ENCODE measurements at places on chromosomes 6 and 20. TPM values are rescaled to one million over a fixed set of nuclear protein-coding genes. Genes with fewer than 3 reads are reported as not detected.
A peak's percentile ranks its signal among the peaks of the same experiment; 100 is the strongest.

- peaks cover 2% of the 10 kb centered on the region for H3K27me3 ChIP-seq
- H3K27ac ChIP-seq: no peak overlapping the region
- no peak for DNase-seq
- no peak overlapping the region for H3K4me3 ChIP-seq
Observed at GRCh38 chr6:43842231-43842794, 72.3 kb downstream of the VEGFA start.

- DNase-seq: no peak
- H3K27me3 ChIP-seq: peaks cover 32% of the 10 kb centered on the region
- H3K27ac ChIP-seq: no peak overlapping the region
- H3K4me1 ChIP-seq: peaks cover 11% of the 10 kb centered on the region
- H3K36me3 ChIP-seq: peaks cover 17% of the 10 kb centered on the region
- H3K4me3 ChIP-seq: no peak overlapping the region
Observed at GRCh38 chr20:53069132-53069531, 97.0 kb downstream of the TSHZ2 start.

GRCh38 chr6:150319924-150320323 lies 48.9 kb upstream of the IYD start:
- no peak for DNase-seq
- peaks cover 2% of the 10 kb centered on the region for H3K4me1 ChIP-seq
- H3K4me3 ChIP-seq: no peak overlapping the region
- H3K27me3 ChIP-seq: peaks cover 6% of the 10 kb centered on the region
- H3K27ac ChIP-seq: no peak overlapping the region

- H3K36me3 ChIP-seq: no peaks in the 10 kb centered on the region
- no peak overlapping the region for H3K4me3 ChIP-seq
- no peak overlapping the region for H3K27ac ChIP-seq
Observed at GRCh38 chr6:39952167-39952566, 17.9 kb upstream of the MOCS1 start.

GRCh38 chr6:129117355-129117754 lies 234.4 kb downstream of the LAMA2 start:
- no peaks in the 10 kb centered on the region for H3K4me1 ChIP-seq
- H3K27me3 ChIP-seq: no peaks in the 10 kb centered on the region
- no peaks in the 10 kb centered on the region for H3K36me3 ChIP-seq
- DNase-seq: no peak
- H3K27ac ChIP-seq: no peak overlapping the region

DNA sequence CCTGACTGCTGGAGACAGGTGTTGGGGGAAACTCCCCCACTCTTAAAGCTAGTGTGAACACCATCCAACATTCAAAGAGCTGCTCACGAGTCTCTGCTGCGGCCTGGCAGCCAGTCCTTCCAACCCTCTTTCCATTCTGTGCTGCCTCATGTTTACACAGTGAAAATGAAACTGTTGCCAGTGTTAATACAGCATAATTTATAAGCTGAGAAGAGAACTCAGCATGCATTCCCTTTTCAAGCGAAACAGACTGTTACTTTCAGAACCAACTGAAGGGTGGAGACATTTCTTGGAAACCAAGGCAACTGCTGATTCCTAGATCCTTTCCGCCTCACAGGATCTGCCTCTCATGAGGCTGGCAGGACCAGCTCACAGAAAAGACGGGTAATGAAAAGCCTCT lies 533.8 kb upstream of the ID4 start:
- H3K27me3 ChIP-seq: no peaks in the 10 kb centered on the region
- no peaks in the 10 kb centered on the region for H3K4me1 ChIP-seq
- H3K27ac ChIP-seq: no peak overlapping the region
- H3K36me3 ChIP-seq: no peaks in the 10 kb centered on the region
- no peak for DNase-seq

The TGM3 gene
- total RNA-seq: not detected

GRCh38 chr6:34602318-34603111 lies 46.4 kb upstream of the SPDEF start:
- no peak overlapping the region for H3K4me3 ChIP-seq
- DNase-seq: no peak
- no peaks in the 10 kb centered on the region for H3K27me3 ChIP-seq
- peaks cover 68% of the 10 kb centered on the region for H3K36me3 ChIP-seq

DNA sequence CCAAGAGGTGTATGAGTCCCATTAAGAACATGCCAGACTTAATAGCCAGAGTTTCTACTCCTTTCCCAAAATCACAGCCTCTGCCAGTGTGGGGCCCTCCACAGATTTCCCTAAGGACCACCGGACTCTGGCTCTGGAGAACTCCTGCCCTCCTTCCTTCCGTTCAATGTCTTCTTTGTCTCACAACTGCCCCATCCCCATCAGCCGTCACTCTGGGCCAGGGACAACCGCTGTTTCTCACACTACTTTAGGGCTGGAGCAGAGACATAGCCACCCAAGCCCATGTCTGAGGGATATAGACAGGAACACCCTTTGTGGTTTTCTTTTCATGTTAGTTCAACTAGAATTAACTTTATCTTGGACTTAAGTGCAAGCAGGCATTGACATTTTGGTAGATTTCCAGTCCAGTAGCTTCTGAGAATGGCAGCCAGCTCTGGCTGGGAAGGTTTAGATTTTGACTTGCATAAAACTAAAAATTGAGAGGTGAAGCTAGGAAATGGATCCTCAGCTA lies 6.7 kb upstream of the ACSS1 start:
- H3K4me1 ChIP-seq: peaks cover 8% of the 10 kb centered on the region
- no peak for DNase-seq
- H3K27ac ChIP-seq: no peak overlapping the region

DNA sequence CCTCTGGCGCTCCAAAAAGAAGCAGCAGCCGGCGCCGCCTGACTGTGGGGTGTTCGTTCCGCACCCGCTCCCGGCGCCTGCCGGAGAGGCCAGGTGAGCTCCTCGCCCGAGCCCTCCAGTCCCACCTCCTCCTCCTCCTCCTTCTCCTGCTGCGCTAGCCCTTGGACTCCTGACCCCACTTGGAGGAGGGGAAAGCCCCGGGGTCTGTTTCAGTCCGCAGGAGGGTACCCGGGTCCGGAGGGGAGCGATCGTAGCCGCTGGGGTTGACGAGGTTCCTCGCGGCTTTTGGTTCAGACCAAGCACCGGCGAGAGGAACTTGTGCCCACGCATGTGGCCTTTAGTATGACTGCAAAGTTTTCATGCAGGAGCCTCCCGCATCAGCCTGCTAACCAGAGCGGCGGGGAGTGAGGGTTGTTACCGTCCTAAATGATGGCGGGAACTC lies 493 bp downstream of the CRYBG1 start:
- H3K36me3 ChIP-seq: no peaks in the 10 kb centered on the region
- peak overlapping the region; percentile 20 for H3K27ac ChIP-seq
- DNase-seq: no peak
- H3K4me1 ChIP-seq: peaks cover 8% of the 10 kb centered on the region
- H3K27me3 ChIP-seq: peaks cover 48% of the 10 kb centered on the region

The HCRTR2 gene
- total RNA-seq: not detected

DNA sequence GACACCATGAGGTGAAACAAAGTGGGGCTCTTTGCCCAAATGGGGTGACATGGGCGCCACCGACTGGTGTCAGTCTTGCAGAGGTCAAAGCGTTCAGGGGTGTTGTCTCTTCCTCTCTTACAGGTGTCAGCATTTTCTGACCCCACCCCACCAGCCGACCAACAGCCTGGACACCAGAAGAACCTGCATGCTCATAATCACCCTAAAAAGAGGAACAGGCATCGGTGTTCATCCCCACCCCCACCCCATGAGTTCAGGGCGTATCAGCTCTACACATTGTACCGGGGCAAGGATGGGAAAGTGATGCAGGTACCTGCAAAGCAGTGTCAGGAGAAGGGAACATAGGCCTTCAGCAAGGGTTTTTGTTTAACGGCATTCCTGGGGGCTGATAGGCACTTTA lies 14.8 kb downstream of the LYRM2 start:
- H3K27me3 ChIP-seq: no peaks in the 10 kb centered on the region
- DNase-seq: no peak
- H3K4me1 ChIP-seq: no peaks in the 10 kb centered on the region
- H3K36me3 ChIP-seq: peaks cover 7% of the 10 kb centered on the region
- no peak overlapping the region for H3K4me3 ChIP-seq

DNA sequence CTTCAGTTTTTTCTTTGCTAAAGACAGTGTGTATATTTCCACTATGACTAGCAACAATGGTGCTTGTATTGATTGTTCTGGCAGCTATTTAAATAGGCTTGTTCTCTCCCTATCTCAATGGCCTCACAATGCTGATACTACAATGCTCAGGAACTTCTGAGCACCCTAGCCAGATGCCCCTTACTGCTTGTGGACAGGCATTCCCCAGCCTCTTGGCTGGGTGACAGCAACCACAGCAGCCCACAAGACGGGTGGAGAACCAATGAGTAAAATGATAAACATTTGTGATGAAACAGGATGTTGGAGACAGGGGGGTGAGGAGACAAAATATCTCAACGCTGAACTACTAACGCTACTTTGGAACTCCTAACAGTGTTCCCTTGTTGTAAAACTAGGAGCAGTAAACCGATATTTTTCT lies 42.3 kb downstream of the HIVEP2 start:
- H3K4me1 ChIP-seq: peaks cover 62% of the 10 kb centered on the region
- peaks cover 2% of the 10 kb centered on the region for H3K36me3 ChIP-seq
- H3K4me3 ChIP-seq: no peak overlapping the region
- no peaks in the 10 kb centered on the region for H3K27me3 ChIP-seq
- DNase-seq: peak; percentile 81

GRCh38 chr6:143457563-143458359 lies 7.2 kb downstream of the PEX3 start:
- no peak for DNase-seq
- H3K36me3 ChIP-seq: peaks cover 13% of the 10 kb centered on the region
- no peak overlapping the region for H3K4me3 ChIP-seq
- H3K27me3 ChIP-seq: no peaks in the 10 kb centered on the region
- H3K4me1 ChIP-seq: peaks cover 35% of the 10 kb centered on the region

DNA sequence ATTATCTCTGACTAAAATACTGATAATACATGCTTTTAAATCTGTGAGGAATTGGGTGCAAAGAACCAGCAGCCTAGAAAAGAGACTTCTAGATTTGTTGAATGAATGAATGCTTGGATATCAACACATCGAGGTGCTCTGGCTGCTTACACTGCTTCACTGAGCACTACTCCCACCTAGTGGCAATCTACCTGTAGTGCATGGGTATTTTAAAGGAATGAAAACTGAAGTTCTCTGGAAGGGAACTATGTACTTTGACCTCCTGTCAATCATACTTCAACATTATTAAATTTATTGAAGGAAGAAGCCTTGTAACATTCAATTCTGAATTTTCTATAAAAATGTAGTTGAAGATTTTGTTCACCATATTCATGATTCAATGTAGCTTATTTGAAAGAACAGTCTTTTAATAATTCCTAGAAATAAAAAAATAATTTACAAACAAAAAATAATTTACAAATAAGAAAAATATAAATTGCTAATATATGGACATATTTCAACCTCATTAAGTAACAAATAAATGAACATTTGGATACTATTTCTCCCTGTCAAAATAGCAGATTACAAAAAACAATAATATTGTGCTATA lies 111.2 kb upstream of the MMS22L start:
- peak; percentile 60 for DNase-seq
- H3K27me3 ChIP-seq: peaks cover 9% of the 10 kb centered on the region
- no peak overlapping the region for H3K27ac ChIP-seq
- no peaks in the 10 kb centered on the region for H3K4me1 ChIP-seq

The DAAM2 gene
- not detected for total RNA-seq

DNA sequence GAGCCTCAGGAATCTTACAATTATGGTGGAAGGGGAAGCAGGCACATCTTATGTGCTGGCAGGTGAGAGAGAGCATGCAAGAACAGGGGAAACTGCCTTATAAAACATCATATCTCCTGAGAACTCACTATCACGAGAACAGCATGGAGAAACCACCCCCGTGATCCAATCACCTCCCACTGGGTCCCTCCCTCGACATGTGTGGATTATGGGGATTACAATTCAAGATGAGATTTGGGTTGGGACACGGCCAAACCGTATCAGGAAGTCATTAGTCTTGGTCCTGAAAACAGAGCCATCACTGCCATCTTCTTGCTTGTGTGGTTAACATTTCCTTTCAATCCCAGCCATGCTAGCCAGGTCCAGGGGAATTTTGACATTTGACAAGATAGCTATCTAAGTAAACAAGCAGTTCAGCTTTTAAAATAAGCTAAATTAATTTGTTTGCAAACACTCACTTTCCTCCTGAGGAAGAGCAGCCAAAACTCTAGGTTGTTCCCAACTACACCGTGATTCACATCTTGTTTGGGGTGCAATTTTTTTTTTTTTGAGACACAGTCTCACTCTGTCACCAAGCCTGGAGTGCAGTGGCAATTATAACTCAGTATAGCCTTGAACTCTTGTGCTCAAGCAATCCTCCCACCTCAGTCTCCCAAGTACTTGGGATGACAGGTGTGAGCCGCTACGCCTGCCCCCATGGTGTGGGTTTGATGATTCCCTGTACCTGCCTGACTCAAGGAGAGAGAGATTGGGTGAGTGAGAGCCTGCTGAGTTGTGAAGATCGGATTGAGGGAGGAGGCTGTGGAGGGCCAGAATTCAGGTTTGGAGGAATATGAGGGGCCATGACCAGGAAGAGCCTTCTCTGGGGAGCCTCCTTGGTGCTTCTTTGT lies 13.0 kb upstream of the PPP1R14C start:
- no peaks in the 10 kb centered on the region for H3K4me1 ChIP-seq
- DNase-seq: no peak
- peaks cover 12% of the 10 kb centered on the region for H3K27me3 ChIP-seq
- no peak overlapping the region for H3K4me3 ChIP-seq

The IP6K3 gene
- total RNA-seq: not detected

GRCh38 chr20:20083807-20084206 lies 31.5 kb downstream of the CFAP61 start:
- H3K4me3 ChIP-seq: peak overlapping the region; percentile 81
- H3K4me1 ChIP-seq: no peaks in the 10 kb centered on the region
- peak overlapping the region; percentile 39 for H3K27ac ChIP-seq
- DNase-seq: no peak

DNA sequence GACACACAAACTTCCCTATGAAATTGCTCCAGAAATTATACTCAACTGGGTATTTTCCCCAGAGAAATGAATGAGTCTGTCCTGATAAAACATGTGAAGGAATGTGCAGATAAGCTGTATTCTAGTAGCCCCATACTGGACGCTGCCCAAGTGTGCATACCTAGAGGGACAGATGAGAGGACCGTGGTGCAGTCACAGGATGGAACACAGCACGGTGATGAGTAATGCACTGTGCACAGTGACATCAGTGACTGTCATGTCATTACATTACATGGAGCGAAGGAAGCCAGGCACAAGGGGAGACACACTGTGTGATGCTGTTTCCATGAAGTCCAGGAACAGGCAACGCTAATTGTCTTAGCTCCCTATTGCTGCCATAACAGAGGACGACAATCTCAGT lies 155.5 kb downstream of the CDH4 start:
- DNase-seq: no peak

- no peak overlapping the region for H3K4me3 ChIP-seq
- peak overlapping the region; percentile 97 for H3K27ac ChIP-seq
- peaks cover 47% of the 10 kb centered on the region for H3K4me1 ChIP-seq
- H3K27me3 ChIP-seq: no peaks in the 10 kb centered on the region
- H3K36me3 ChIP-seq: no peaks in the 10 kb centered on the region
Observed at GRCh38 chr20:47355489-47356219, 845 bp downstream of the ZMYND8 start.
